ENCODE measurements at places on chromosomes 1 and 21. TPM values are rescaled to one million over a fixed set of nuclear protein-coding genes. Genes with fewer than 3 reads are reported as not detected.

The ZSWIM5 gene
- polyA plus RNA-seq, result 4.2 TPM

The OR10J1 gene
- polyA plus RNA-seq, result 0.06 TPM

The NUDT17 gene
- 10.7 TPM for polyA plus RNA-seq

The CAPN8 gene
- polyA plus RNA-seq, result 0.77 TPM

The HORMAD1 gene
- not detected for polyA plus RNA-seq

The ELAPOR1 gene
- 13.9 TPM for polyA plus RNA-seq

The TMEM82 gene
- polyA plus RNA-seq, result not detected

The CLCA2 gene
- 0.16 TPM for polyA plus RNA-seq

The RABGGTB gene
- 88.8 TPM for polyA plus RNA-seq

The SLC45A1 gene
- polyA plus RNA-seq, result 1.1 TPM

The SLC2A5 gene
- polyA plus RNA-seq, result 1.4 TPM

DNA sequence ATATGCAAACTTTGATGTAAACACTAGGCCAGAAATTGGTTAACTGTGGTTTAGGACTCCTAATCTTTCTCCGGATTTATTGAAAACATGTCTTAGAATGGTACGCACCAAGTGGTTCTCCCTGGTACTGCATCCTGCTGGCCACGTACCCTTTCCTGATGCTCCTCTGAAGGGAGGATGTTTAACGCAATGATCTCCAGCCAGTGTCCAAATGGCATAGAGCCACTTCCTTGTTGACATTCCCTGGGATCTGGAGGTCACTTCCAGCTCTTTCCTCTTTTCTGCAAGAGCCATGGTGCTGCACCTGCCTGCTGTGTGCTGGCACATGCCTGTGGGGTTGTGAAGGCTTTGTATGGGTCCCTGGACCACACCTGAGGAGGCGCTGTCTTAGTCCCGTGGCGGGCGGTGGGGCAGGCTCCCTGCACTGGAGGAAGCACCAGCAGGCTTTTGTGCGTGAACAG lies 53.9 kb downstream of the GALNT2 start:
- no peak for DNase-seq

- DNase-seq, result no peak
Measured at GRCh38 chr1:96559707-96560596, 161.6 kb upstream of the PTBP2 start.

GRCh38 chr1:200146100-200146499 lies 118.6 kb downstream of the NR5A2 start:
- no peak for DNase-seq

- no peak for DNase-seq
Measured at GRCh38 chr1:222106377-222106776, 364.5 kb upstream of the DUSP10 start.

GRCh38 chr1:160401487-160401805 lies 1.1 kb downstream of the VANGL2 start:
- DNase-seq, result no peak

- DNase-seq, result no peak
Measured at GRCh38 chr1:39508857-39509305, 17.4 kb downstream of the BMP8A start.

- no peak for DNase-seq
Measured at GRCh38 chr1:201409440-201409839, 10.3 kb upstream of the LAD1 start.

- DNase-seq, result no peak
Measured at GRCh38 chr1:181662606-181663005, 179.3 kb downstream of the CACNA1E start.

DNA sequence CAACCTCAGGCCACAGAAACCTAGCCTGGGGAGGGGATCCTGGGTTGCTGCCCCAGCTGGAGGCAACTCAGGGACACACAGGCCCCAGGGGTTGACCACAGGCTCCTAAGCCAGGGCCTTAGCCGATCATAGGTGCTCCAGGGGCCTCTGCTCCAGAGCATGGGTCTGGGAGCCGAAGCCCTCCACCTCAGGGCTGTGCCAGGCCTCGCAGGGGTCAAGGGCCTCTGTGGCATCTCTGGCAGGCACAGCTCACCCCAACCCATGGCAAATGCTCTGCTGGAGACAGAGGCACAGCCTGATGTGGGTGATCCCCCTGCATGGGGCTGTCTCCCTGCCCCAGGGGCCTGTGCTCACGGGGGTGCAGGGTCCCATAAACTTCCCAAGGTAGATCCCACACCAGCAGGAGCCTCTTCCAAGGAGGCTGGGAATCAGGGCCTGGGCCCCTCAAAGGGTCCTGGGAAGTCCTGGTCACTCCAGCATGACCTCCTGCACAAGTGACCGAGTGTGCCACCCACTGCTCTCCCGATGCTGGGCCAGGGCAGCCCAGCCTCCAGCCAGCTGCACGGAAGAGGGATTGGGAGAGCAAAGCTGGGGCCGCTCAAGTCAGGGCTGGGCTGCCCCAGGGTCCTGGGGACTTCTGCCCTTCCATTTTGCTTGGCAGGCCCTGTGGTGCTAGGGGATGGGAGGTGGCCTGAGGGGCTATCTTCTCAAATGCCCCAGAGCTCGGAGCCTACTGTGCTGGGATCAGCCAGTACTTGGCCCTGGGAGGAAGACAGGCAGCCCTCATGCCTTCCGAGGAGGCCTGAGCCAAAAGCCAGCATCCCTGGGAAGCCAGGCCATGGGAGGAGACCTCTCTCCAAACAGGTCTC lies 22.2 kb upstream of the PRSS38 start:
- DNase-seq, result peak; percentile 57

- DNase-seq, result no peak
Measured at GRCh38 chr21:38807986-38808385, 2.3 kb downstream of the ETS2 start.

DNA sequence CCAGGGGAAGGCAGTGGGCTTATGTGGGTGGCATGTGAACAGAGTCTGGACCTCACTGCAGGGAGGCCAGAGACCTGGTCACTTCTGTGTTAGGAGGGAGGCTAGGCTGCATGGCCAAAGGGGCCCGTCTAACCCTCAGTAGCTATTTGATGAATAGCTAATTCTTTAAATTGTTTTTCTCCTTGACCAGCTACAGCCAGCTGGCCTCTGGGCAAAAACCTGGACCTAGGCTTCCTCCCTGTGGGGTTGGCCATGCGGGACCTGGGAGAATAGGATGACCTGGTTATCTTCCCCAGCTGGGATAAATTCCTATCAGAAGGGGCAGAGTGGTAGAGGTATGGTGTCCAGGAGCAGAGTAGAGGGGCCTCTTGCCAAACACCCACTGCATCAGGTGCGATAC lies 79.4 kb downstream of the TNR start:
- DNase-seq, result no peak

GRCh38 chr1:60731321-60731720 lies 351.0 kb upstream of the NFIA start:
- DNase-seq, result no peak

- DNase-seq, result no peak
Measured at GRCh38 chr1:7808253-7808844, 24.3 kb downstream of the PER3 start.
